Progenitor cell of endocrine pancreas (in vitro differentiated cells): ENCODE measurements at places on chromosomes 7 and 10.

DNA sequence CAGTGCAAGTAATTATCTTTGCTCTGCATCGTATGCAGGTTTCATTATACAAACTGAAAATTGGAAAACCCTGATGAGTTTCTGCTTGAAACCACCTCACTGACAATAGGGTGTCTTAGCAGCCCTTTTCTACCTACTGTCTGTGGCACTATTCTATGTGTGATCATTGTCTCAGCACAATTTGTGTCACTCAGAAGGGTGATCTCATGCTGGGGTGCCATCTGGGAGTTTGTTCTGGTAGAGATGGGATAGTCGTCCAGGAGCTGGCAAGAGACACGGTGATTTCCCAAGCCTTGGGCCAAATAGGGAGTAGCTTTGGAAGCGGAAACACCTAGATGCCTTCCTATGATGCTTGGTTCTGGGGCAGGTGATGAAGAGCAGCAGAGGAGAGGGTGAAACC, 186.3 kb downstream of the FRMD4A start:
- DNase-seq = no peak

- DNase-seq = no peak
Observed at GRCh38 chr10:132197271-132198067, 10.7 kb downstream of the DPYSL4 start.

- no peak for DNase-seq
Observed at GRCh38 chr7:102914585-102914984, 1.8 kb downstream of the LRRC17 start.

GRCh38 chr7:85150624-85151023, 36.2 kb downstream of the SEMA3D start:
- DNase-seq = no peak

DNA sequence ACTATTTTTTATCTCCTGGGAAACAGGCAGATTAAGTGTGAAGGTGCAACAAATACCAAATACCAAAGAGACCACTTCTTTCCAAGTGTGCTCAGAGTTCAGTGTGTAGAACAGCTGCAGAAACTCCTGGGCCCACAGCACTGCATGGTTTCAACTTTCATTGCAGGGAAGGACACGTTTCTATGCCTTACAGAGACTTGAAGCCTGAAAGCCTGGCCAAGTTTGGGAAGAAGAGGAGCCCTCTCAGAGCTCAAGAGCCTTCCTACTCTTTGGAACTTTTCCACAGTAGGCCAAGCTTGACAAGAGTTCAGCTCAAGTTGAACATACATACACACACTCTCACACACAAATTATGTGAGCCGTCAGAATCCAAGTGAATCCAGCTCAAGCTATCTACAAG, 2.5 kb downstream of the HOXA4 start:
- DNase-seq = no peak

DNA sequence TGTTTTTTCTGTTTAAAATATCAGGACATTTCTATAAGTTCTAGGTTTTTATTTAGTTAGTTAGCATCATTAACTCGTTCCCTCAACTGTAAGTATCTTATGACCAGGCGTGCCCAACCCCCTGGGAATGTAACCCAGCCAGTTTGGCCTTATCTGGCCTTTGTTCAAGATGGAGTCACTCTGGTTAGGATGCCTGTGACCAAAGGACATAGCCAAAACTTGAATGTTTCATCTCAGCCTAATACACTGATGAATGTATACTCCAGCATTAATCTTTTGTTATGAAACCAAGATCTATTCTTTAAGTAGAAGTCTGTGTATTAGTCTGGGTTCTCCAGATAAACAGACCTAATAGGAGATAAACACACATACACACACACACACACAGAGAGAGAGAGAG, 231.4 kb downstream of the NSUN6 start:
- DNase-seq = no peak

GRCh38 chr10:110802090-110802489, 69.6 kb upstream of the PDCD4 start:
- DNase-seq = no peak

- no peak for DNase-seq
Observed at GRCh38 chr7:147982307-147982706, 608.3 kb upstream of the C7orf33 start.

DNA sequence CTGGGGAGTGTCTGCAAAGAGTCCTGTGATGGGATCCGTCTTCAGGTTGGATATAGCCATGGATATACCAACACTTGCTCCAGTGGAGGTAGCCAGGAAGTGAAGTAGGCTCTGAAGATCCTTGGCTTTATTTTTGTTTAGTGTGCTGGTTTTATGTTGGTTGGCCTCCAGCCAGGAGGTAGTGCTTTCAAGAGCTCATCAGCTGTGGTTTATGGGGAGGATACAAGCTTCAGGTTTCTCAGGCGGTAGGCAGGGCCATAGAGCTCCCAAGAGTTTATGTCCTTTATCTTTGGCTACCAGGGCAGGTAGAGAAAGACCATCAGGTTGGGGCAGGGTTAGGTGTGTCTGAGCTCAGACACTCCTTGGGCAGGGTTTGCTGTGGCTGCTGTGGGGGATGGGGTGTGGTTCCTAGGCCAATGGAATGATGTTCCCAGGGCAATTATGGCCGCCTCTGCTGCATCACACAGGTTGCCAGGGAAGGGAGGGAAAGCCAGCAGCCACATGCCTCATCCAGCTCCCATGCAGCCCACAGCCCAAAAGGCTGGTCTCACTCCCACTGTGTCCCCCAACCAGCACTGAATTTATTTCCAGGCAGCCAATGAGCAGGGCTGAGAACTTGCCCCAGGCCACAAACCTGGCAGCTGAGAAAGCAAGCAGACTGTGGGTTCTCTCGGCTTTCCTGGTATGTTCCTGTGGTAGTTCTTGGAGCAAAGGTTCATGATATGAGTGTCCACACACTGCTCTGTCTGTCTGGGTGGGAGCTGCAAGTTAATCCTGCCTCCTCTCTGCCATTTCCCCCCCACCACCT, 67.0 kb upstream of the PRLHR start:
- DNase-seq = no peak

DNA sequence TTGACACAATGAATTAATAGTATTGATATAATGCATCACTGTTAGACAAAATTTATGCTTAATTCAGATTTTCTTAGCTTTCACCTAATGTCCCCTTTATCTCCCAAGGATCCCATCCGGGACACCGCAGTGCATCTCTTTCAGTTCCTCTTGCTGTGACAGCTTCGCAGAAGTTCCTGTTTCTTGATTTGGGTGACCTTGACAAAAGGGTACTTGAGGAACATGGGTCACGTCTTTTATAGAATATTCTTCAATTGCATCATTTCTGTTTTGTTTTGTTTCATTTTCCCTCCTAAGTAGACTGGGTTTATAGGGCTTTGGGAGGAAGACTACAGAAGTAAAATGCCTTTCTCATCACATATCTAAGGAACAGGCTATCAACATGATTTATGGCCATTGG, 453.2 kb downstream of the DPP6 start:
- DNase-seq = no peak

GRCh38 chr10:113139699-113140098, 189.7 kb downstream of the TCF7L2 start:
- no peak for DNase-seq

DNA sequence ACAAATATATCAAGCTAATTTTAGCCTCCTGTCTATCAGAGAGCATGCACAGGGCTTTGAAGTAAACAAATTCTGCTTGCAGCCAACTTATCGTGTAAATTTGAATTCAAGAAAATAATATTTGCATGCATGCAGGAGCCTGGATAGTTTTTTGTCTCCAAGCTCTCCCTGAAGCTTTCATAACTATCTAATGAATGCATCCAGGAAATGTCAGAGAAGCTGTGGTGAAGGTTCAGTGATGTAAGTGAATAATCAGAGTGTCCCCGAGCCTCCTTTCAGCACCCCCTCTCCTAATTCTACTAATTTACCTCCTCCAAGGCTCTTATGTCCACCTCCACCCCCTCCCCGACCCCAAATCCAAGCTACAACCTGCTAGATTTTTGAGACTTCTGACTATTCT, 172.0 kb upstream of the ZNF32 start:
- no peak for DNase-seq

GRCh38 chr7:89238156-89238555, 442.6 kb upstream of the TEX47 start:
- no peak for DNase-seq

DNA sequence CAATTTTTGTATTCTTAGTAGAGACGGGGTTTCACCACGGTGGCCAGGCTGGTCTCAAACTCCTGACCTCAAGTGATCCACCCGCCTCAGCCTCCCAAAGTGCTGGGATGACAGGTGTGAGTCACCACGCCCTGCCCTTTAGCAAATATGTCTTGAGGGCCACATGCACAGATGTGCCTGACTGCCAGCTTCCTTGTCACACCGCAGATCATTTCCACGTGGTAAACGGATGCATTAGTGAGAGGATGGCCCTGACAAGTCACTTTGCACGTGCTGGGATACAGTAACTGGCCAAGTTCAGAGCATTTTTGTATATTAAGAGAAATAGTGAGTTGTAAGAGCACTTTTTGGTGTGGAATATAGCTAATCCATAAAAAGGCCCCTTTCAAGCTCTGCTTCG, 44.3 kb upstream of the FAM180A start:
- no peak for DNase-seq

GRCh38 chr10:12847361-12847975, 154.0 kb downstream of the CCDC3 start:
- DNase-seq = no peak

GRCh38 chr10:14815681-14816080, 22.2 kb downstream of the CDNF start:
- DNase-seq = no peak

GRCh38 chr10:82981137-82981723, 1106.2 kb downstream of the NRG3 start:
- no peak for DNase-seq

- DNase-seq = no peak
Observed at GRCh38 chr10:121891103-121891502, 36.7 kb downstream of the ATE1 start.

GRCh38 chr10:110794808-110795207, 76.9 kb upstream of the PDCD4 start:
- DNase-seq = no peak

DNA sequence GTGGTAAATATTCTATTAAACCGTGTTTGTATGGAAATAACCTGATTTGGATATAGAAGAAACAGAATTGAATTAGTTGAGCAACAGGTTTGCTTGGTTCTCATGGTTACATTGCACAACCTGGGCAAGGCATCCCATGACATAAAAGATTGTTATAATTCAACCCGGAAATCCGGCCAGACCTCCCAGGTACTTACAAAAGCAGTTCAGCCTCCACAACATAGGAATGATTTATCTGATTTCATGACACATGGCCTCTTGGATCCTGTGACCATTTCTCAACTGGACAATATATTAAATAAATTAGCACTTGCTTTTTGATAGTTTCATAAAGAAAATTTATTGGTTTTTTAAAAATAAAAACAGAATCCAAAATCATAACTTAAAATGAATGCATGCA, 55.1 kb upstream of the PTPN12 start:
- no peak for DNase-seq

- DNase-seq = no peak
Observed at GRCh38 chr7:96224685-96225084, 97.2 kb downstream of the SLC25A13 start.

GRCh38 chr10:125137601-125138438, 22.5 kb downstream of the CTBP2 start:
- no peak for DNase-seq

GRCh38 chr7:96415293-96415940, 93.5 kb upstream of the SLC25A13 start:
- DNase-seq = no peak

- no peak for DNase-seq
Observed at GRCh38 chr10:57008189-57008588, 647.1 kb upstream of the ZWINT start.

DNA sequence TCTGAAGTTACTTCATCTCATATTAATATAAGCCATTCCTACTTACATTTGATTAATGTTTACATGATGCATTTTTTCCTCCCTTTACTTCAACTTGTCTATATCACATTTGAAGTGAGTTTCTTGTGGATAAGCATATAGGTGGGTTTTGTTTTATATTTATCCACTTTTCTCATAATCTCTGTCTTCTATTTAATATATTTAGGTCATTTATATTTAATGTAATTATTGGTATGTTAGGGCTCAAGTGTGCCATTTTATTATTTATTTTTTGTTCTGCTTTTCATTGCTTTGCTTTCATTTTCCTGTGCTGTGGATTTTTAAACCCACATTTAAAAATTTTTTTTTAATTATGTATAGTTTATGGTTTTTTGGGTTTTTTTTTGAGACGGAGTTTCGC, 54.8 kb downstream of the OGDH start:
- DNase-seq = no peak

DNA sequence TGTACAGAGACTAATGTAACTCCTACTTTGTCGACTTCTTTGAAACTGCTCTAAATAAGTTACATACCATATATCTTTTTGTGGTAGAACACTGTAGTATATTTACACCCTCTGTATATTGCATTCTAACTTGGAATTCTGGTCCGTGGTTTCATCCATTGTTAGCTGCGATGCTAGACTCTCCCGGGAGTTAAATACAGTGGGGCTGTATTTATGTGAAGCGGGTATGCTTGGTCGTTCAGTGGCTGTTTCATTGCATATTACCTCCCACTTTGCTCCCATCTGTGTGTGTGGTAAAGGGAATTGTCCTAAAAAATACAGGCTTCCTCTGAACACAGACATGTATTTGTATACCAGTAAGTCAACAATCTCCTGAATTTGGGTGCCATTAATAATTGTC, 231.1 kb downstream of the SLC25A13 start:
- no peak for DNase-seq

DNA sequence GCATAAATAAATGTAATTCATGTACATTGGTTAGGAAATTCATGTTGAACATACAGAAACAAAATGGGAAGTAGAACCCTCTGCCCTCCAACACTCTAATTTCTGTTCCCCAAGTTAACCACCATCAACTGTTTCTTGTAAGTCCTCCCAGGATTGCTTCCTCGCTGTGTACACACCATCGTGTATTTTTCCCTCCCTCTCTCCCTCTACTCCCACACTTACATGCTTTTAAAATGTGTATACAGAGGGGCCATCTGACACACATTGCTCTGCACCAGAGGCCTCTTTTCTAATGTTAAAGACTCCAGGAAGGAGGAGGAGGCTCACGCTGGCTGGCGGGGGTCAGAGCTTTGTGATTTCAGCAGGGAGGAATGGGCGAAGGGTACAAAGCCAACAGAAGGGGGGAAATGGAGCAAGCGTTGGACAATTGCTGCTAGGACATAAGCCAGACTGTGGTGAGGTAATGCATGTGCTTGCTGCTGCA, 1.9 kb upstream of the EPHA1 start:
- no peak for DNase-seq

GRCh38 chr7:131959106-131959812, 402.8 kb upstream of the PODXL start:
- DNase-seq = no peak

GRCh38 chr7:79823246-79823951, 311.2 kb upstream of the GNAI1 start:
- no peak for DNase-seq

- no peak for DNase-seq
Observed at GRCh38 chr10:69814251-69814650, 12.5 kb downstream of the COL13A1 start.

- no peak for DNase-seq
Observed at GRCh38 chr10:96352582-96352981, 6.2 kb downstream of the OPALIN start.
